ENCODE measurements at places on chromosomes 1 and 21.

DNA sequence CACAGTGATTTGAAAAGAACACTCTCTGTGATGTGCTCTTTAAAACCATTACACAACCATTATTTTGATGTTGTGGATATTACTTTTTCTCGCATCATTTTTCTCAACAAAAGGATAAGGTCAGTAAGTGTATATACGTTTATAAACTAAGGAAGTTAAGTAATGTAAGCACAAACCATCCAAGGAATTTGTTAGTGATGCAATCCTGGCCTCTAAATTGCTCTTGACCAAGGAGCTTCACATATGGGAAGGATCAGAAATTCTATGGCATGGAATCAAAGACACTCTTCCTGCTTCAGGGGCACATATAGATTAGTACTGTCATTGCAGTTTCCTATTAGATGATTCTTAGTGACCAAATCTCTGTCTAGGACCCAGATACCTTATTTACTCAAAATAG lies 3.6 kb upstream of the PPP2R5A start:
- DNase-seq = no peak

DNA sequence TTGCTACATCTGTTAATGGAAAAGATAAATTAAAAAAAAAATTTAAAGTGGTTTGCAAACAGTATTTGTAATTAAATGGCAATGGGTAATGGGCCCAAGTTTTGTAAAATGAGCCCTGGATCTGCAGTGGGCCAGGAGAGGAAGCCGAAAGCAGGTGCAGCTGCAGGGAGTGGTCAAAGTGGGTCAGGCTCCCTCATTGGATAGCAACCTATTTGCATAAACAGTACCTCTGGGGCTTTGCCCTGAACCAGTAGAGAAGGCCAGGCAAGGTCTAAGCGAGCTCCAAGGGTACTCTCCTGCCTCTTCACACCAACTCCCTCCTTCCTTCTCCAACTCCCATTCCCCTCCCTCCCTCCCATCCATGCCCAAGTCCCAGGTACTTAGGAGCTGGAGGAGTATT lies 138.9 kb downstream of the HMGB4 start:
- no peak for DNase-seq

DNA sequence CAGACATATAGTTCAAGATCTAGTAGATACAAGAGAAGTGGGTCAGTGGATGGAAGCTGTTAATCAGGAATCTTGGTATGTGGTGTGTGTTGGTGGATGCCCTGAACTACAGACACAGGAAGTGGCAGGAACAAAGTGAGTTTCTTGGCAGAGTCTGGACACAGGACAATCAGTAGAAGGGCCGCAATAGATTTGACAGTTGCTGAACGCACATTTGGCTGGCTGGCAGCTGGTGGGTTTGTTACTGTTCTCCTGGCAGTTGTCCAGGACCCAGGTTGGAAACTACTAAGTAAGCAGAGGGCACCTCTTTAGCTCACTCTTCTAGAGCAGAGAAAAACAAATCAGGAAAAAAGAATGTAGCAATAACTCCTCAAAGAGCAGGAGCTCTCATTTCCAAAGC lies 13.2 kb downstream of the KRTAP26-1 start:
- DNase-seq = no peak

GRCh38 chr1:239718997-239719628 lies 332.7 kb downstream of the CHRM3 start:
- DNase-seq = peak; percentile 48

GRCh38 chr1:14259191-14259757 lies 339.2 kb upstream of the KAZN start:
- no peak for DNase-seq

GRCh38 chr21:33618407-33618806 lies 23.1 kb downstream of the CRYZL1 start:
- DNase-seq = no peak

DNA sequence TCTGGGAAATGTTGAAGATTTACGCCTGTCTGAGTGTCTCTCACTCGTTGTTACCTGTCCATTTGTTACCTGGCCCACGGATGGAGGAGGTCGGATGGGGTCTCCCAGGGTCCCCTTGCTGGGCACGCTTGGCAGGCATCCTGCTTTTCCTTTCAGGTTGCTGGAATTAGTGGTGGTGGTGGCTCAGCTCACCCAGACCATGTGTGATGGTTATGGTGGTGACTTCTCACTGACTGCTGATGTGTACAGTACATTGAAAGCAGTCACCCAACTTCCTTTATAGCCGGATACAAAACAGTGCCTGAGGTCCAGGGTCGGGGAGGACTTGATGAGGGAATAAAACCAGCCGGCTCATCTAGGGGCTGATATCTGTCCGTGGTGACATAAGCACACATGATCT lies 19.5 kb downstream of the MAPKAPK2 start:
- DNase-seq = no peak

GRCh38 chr1:26259578-26259977 lies 20.3 kb upstream of the SH3BGRL3 start:
- DNase-seq = no peak

DNA sequence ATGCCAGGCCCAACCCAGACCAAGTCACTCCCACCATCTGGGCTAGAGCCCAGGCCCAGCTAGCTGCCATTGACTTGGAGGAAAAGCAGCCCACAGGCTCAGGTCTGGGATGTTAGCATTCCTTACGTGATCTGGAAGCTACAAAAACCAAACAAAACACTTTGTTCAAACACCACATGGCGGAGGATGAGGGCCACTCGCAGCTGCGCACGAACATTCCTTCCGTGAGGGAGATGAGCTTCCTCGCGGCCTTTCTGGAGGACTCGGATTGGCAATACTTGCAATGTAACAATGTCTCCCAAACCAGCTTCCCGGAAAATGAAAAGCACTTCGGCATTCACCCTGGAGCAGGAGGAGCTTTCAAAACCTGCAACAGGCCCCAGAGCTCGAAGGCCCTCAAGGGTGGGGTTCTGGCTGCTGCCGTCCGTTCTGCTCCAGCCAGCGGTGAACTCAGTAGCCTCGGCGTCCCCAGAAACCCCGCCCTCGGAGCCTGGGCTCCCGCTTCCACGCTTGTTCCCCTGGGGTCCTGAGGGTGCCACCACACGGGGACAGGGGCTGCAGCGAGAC lies 40.5 kb downstream of the COL6A1 start:
- no peak for DNase-seq

DNA sequence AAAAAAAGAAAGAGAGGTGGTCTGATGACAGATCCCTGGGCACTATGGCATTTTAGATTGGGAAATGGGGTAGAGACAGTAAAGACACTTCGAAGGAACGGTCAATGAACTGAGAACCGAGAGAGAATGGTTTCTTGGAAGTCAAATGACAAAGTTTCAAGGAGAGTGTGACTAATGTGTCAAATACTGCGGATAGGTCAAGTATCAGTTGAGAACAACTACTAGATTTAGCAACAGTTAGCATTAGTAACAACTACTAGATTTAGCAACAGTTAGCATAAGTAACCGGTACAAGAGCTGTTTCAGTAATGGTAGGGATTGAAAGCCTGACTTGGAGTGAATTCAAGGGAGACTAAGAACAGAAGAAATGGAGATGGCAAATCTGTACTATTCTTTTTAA lies 35.0 kb downstream of the UROD start:
- DNase-seq = no peak
